ENCODE measurements at places on chromosomes 2 and 18.
A peak's percentile ranks its signal among the peaks of the same experiment; 100 is the strongest.

- DNase-seq, result no peak
These were observed 26.3 kb downstream of the GPR55 start for GRCh38 chr2:230898713-230899091.

DNA sequence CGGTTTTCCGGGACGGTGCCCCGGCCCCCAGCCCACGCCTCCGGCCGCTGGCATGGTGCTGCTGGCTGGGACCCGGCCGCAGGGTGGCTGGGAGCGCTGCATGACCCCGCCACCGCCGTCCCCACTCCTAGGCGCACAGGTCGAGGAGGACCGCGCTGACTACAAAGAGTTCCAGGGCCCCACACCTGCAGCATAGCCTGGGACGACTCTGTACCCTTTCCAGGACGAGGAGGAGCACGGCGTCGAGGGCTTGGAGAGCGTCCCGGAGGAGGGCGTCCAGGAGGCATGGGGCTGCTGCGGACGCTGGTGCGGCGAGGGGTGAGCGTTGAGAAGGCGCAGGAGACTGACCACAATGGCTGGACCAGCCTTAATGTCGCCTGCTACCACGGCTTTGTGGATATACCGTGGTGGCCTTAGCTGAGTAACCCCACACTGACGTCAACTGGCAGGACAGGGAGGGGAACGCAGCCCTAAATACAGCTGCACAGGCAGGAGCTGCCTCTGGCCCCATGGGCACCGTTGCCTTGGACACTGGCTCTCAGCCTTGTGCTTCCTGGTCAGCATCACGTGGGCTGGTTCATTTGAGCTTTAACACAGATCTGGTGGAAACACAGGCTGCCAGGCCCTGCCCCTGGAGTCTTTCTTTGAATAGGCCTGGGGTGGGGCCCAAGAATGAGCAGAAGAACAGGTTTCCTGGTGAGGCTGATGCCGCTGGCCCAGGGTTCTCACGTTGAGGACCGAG, 40.9 kb upstream of the TRIM43B start:
- DNase-seq, result no peak

DNA sequence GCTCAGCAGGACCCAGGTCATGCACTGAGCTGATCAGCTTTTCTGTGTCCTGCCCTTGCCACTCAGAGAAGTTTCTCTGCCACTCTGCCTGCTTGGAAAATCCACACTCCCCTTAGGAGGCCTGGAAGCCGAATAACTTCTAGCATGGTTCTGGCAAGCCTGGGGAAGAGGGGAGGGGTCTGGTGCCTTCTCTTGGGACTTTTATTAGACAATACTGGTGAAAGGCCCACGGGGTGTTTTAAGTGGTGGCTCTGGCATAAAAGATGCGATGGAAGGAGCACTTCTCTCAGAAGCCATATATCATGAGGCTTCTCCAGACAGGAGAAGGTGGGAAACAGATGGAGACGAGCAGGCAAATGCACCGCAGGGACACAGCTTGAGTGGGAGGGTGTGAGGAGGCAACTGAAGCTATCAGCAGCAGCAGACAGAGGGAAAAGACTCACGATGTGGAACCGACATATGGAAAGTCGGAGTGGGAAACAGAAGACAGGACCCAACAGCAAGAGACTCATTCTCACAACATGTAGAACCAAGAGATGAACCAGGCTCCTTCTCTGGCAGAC, 141.8 kb upstream of the CTNNA2 start:
- DNase-seq, result no peak

DNA sequence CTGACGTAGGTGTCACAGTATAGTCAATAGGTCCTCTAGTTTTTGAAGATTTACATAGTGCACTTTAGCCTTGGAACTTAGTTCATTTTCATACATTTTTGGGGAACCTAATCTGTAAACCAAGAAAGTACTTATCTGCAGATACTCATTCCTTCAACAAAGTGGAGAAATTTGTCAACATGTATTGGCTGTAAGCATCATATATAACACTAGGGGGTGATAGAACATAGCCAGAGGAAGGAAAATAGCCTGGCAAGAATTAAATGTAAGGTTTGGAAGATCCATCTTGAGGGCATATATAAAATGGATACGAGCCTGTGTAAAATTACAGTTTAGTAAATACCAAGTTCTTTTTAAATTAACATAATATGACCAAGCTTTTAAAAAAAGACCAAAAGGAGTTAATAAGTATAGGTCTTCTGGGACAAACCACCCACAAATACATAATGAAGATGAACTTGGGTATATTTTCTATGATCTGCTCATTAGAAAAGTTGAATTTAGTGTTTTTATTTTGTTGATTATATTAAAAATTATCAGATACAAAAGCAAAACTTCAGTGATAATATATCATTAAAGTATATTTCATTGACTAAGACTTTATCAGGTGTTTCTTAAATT, 18.2 kb downstream of the RPL37A start:
- DNase-seq, result no peak

- no peak for DNase-seq
These were observed 148.0 kb downstream of the CCDC85A start for GRCh38 chr2:56331810-56332209.

- no peak for DNase-seq
These were observed 38.0 kb downstream of the KCTD1 start for GRCh38 chr18:26510337-26510736.

DNA sequence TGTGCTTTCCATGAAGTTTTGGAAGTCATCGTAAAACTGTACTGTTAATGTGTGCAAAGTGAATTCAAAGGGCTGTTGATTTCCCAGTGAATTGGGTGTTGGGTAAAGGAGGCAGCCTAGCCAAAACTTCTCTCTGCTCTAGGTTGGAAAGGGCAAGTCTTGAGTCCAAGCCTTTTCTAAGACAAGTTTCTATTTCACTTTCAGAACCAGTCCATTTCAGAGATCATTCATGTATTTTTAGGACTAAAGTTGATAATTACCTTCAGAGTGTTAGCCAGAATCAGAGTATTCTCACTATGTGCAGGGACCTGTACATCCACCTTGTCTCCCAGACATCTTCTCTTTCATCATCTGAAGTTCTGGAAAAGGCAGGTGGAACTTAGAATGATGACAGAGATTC, 636.1 kb upstream of the KLHL29 start:
- no peak for DNase-seq

DNA sequence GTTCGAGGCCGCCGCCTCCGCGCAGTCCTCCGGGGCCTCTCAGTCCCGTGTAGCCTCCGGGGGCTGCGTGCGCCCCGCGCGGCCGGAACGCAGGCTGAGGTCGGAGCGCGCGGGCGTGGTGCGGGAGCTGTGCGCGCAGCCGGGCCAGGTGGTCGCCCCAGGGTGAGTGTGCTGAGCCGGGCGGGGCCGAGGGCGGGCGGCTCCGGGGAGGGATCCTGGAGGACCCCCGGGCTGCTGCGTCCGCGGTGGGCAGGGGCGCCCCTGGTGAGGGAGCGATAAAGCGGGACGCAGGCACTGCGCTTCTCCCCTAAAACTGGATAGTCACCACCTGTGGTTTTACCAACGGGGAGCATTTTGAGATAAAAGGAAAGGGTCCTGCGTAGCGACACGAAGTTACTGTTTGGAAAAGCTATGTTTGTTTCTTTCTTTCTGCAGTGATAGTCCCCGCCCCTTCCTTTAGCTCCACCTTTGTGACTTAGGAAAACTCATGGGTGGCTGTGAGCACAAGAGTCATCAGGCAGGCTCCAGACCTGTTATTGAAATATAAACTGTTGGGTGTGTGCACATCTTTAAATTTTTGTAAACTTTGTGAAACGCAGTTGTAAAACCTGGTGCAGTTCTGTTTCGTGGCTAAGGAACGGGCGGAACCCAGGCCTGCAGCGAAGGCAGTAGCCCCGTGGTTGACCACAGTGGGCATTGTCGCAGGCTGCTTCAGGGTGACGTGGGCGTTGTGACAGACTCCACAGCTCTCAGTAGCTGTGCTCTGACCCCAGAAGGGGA, 687 bp downstream of the CTDP1 start:
- peak; percentile 55 for DNase-seq

DNA sequence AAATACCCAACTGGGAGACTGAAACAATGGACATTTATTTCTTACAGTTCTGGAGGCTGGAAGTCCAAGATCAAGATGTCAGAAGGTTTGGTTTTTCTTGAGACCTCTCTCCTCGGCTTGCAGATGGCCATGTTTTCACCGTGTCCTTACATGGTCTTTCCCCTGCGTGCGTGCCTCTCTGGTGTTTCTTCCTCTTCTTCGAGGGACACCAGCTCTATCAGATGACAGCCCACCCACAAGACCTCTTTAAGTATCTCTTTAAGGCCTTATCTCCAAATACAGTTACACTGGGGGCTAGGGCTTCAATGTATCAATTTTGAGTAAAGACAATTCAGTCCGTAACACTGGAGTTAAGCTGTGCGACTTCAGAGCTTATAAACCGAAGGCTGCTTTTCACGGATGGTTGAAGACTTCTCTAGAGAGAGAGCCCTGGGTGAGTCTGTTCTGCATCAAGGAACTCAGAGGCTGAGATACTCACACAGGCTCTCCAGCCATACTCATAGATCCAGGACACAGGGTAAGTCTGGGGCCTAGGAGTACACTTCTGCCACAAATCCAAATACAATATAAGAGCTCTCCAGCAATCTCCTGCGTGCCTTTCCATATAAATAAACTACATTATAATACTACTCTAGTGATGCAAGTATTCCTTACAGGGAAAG, 339.9 kb upstream of the PKDCC start:
- DNase-seq, result no peak

DNA sequence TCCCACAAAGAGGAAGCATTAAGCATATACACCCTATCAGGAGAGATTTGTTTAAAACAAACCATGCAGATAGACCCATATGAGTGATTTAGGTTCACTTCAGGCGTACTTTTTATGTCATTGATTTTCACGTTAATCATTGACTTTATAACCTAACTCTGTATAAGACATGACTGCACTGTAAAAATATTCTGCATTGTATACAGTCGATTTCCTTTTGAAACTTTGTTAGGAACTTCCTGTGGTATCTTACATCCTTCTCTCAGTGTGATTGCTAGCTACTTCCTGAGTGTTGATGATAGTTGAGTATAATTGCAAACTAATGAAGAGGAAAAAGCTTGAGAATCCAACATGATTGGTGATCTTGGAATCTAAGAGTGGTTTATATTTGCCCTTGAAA, 69.4 kb downstream of the XIRP2 start:
- no peak for DNase-seq

- no peak for DNase-seq
These were observed 443.4 kb downstream of the NYAP2 start for GRCh38 chr2:225842939-225843338.

DNA sequence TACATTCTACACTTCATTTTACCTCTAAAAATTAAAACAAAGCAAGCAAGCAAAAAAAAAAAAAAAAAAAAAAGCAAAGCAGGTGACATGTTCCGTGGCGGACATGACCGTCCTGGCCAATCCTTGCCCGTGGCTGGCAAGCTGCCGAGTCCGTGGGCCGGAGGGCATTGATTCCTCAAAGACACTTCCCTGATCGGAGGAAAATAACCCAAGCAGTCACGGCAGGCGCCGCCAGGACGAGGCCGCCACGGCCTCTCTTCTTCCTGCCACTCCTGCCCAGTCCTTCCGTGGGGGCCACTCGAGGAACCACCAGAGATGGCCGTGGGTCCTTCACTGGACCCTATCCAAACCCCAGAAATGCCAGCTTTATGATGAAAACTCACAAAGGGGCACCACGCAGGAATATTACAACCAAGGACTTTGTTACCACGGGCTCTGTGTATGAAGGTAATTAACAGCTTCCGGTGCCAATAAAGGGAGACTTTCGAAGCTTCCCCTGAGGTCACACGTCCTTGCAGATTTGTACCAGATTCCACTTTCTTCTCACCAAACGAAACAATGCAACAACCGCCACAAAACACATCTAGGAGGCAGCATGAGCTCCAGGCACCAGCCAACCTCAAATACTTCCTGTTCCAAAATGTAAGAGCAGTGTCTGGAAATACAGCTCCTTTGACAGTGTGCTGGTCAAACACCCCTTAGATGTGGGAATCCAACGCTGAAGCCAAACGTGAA, 170.3 kb downstream of the HDAC4 start:
- no peak for DNase-seq

GRCh38 chr2:240644171-240644651, 18.9 kb downstream of the GPR35 start:
- peak; percentile 31 for DNase-seq

GRCh38 chr2:84847326-84848050, 33.4 kb downstream of the TRABD2A start:
- no peak for DNase-seq

GRCh38 chr2:122451040-122451439, 695.6 kb downstream of the TSN start:
- no peak for DNase-seq

- DNase-seq, result no peak
These were observed 101.4 kb downstream of the CDH2 start for GRCh38 chr18:28075501-28075900.

DNA sequence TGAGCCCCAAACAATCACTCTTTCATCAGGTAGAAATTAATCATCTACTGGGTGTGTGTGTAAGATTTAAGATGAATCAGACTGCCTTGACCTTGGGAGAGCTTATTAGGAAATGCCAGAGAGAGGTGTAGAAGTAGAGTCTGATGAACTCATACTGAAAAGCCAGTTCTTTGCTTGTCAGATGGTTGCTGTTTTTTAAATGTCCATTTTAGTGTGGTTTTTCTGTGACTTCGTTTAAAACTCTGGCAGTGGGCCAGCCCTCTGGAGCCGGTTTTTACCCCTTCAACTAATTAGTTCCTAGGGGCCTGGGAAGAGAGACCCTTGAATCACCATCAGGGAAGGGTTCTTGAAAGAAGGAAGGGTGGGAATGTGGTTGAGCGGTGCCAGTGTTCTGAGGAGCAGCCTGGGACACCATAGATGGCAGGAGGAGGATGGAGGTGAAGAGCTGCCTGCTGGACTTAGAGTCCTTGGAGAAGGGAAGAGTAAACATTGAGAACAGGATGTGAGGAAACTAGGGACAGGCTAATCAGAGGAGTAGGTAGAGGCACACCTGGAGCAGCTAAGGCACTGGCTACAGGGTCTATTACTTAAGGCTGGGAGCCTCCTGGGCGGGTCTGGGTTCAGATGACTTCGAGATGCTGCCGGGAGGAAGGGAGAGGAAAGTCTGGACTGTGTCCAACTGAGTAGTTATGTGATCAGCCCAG, 66.1 kb downstream of the LRRFIP1 start:
- DNase-seq, result no peak

GRCh38 chr18:47915930-47916329, 14.5 kb downstream of the SMAD2 start:
- no peak for DNase-seq

DNA sequence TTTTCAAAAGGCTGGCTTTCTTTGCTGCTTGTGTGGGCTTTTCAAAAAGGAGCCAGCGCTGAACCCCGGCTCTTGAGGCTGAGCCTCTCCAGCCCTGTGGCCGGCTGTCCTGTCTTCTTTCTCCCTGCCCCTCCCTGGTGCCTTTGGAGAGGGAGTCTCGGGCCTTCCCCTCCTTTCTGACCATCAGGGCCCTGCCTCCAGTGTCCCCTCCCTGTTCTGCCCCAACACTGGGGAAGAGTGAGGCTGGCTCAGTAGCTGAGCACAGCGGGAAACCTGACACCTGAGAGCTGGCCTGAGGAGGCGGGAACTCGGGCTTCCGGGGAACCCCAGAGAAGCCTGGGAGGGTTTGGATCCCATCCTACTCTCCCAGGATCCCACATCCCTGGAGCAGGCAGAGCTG, 232.1 kb downstream of the LOXHD1 start:
- DNase-seq, result no peak

Data from H1 (cell line).